ENCODE measurements at places on chromosomes 12 and 14. TPM values are rescaled to one million over a fixed set of nuclear protein-coding genes. Genes with fewer than 3 reads are reported as not detected.

Gene RFLNA
- not detected for total RNA-seq

Gene AHNAK2
- 162 TPM for total RNA-seq

Gene CELA1
- not detected for total RNA-seq

Gene DEGS2
- total RNA-seq = not detected

Gene ZDHHC22
- total RNA-seq = not detected

Gene PLEK2
- 4.1 TPM for total RNA-seq

Gene FOXG1
- 0.29 TPM for total RNA-seq

GRCh38 chr12:96617178-96617577 is 127.8 kb downstream of the CFAP54 start:
- DNase-seq = no peak

- no peak for DNase-seq
Measured at GRCh38 chr14:85865701-85866100, 335.8 kb downstream of the FLRT2 start.

DNA sequence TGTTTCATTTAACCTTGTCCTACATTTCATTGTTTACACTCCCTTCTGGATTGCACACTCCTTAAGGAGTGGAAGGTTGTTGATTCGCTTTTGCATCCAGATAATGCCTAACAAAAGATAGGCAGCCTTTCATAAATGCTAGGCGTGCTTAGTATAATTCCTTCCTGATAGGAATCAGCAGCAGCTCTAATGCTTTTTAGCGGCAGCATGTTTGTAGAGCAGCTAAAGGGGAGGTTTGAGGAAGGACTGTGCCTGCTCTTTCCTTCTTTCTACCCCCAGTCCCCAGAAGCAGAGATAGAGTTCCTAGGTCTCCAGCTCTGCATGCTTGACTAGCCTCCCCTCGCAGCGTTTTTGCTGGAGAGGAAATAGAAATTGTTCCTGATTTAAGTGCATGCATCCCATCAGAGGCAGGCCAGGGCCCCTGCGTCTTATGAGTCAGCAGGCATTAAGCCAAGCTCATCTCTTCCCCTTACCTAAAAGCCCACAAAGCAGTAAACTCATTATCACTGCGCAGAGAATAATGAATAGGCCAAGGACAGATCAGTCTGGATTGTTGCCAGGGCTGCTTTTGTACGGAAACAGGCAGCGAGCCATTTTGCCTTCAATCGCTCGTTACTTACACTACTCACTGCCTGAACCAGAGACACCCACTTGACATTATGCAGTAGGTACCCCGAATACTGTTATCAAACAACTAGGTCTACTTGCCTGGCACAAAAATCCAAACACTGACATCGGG is 14.0 kb upstream of the TBPL2 start:
- peak; percentile 75 for DNase-seq

DNA sequence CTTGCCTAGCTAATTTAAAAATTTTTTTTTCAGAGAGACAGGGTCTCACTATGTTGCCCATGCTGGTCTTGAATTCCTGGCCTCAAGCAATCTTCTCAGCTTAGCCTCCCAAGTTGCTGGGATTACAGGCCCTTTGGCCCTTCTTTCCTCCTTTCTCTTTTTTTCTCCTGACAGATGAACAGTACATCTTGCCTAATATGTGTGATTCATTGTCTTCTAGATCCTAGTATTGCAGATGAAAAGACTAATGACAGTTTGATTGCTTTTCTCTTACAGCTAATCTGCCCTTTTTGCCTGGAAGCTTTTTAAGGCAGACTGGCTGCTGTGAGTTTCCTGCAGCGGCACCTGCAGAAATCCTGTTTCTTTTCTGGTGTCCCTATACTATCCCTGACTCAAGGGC is 12.0 kb downstream of the DEPDC4 start:
- DNase-seq = no peak

GRCh38 chr12:95099270-95099790 is 25.9 kb upstream of the NR2C1 start:
- DNase-seq = no peak

DNA sequence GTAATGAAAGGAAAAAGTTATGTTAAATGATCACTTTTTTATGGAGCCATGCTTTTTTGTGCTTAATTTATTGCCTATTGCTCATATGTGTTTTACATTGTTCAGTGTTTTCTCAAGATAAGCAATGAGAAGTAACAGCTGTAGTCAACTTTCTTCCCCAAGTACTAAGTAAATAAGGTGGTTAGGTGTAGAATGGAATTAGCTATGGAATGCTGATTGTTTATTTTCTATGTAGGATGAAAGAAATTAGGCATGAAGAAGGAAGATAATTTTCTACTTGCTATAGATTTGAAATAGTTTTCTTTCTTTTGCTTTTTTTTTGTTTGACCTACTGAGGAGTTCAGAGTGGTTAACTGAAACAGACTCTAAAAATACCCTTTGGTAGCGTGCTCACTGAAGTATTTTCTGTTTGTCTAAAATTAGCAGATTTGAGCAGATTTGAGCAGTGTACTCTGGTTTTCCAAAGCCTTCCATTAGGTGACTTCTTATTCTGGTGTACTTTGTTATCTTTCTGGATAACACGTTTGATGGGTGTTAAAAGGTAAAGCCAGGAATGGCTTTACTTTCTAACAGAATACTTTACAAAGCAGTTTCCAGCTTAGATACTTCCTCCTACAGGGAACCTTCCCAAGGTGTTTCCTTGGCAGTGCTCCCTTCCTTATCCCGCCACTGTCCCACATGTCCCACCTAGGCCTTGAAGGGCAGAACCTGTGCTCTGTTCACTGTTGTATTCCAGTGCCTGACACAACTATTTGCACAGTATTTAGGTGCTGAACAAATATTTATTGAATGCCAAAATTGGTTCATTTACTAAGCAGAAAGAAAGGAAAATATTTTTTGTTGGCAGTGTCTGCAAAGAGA is 56.0 kb downstream of the RASSF3 start:
- no peak for DNase-seq

DNA sequence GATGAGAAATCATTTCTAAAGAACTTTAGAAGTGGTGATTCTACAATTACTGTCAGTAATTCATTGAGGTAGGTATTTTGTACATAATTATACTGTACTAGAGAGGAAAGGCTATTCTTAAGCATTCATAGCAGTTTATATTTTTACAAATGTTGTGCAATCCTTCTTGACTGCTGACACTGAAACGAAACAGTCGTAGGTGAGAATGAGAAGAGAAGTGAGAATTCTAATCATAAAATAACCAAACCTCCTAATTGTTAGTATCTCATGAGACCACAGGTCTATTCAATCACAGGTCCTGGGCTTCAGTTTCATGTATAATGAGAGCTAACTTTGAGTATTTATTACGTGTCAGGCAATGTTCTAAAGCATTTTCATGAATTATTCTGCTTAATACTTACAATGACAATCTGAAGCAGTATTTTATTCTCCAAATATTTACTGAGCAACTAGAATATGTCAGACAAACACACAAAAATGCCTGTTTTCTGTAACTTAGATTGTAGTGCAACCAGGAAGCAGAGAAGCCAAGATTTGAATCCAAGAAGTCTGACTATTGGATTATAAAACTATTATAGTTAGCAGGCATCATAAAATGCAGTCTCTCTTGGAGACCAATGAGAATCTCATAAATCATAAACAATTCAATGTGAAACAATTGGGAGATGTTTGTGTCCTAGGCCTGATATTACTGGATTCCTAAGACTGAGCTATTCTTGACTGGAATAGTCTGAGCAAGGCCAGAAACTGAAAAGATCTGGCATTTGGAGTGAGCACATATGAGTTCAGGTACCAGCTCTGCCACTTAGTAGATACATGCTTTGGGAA is 24.3 kb downstream of the RERG start:
- no peak for DNase-seq

DNA sequence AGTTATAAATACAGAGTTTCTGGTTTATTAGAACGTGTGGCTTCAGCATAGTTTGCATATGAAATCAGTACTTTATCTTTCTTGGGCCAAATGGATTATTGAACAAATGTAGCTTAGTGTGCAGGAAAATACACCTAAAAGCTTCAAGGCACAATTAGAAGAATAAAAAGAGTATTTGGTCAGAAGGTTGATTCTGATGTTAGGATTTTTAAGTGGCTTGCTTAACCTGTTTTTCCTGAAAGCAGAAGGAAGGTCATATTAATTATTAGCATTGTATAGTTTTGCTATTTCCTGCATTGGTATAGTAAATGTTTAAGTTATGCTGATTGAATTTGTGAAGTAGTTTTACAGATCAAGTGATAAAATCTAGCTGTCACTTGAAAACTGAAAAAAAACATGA is 31.0 kb upstream of the GNS start:
- no peak for DNase-seq

DNA sequence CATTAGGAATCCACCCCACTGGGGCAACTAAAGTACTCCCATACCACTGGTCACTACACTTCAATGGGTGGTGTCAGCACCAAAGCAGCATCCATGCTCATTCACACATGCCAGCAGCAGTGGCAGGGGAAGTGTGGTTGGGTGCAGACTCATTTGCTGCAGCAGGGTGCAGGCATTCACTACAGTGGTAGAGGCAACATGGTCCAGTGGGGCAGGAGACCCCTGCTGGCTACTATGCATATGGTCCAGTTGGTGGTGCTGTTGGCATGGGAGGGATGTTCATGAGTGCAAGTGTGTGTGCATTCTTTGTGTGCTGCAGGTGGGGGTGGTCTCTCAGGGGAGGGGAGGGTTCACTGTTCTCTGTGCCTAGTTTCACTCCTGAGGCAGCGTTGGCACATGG is 908.4 kb upstream of the NOVA1 start:
- no peak for DNase-seq

DNA sequence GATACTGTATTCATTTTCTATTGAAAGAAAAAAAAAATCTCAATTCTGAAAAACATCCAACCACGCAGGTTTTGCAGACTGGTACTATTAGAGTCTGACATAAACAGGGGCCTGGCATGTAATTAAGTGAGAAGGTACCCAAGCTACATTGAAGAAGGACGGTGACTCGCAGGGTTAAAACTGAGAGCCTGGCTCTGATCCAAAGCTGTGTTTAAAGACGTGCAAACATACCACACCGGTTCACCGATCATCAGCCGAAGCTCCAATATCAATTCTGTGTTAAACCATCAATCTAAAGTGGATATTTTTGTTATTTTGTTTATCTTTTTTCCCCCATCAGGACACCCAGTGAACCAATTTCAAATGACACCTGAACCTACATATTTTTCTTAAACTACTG is 108.1 kb upstream of the DIO3 start:
- no peak for DNase-seq

DNA sequence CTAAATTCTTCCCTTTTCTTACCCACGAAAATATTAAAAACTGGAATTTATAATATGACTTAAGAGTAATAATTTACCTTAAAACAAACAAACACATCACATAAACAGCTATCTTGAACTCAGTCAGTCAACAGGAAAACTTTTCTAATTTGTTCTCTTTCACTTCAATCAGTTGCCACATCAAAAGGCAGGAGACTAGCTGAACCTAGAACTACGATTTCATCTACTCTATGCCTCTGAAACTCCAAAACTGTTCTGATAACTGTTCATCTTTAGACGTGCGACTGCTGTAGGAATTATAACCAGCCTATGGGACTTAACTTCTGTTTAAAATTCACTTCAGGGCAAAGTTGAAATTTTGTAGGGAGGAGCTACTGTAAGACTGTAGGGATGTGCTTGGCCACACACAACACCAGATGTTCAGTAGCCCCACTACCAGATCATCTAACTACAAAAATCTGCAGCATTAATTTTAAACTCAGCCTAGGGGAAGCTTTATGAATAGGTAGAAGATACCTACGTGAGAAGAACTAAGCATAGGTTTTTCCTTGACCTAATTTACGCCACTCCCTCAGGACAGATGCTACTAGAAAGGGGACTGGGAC is 7.6 kb upstream of the RAD51AP1 start:
- no peak for DNase-seq

DNA sequence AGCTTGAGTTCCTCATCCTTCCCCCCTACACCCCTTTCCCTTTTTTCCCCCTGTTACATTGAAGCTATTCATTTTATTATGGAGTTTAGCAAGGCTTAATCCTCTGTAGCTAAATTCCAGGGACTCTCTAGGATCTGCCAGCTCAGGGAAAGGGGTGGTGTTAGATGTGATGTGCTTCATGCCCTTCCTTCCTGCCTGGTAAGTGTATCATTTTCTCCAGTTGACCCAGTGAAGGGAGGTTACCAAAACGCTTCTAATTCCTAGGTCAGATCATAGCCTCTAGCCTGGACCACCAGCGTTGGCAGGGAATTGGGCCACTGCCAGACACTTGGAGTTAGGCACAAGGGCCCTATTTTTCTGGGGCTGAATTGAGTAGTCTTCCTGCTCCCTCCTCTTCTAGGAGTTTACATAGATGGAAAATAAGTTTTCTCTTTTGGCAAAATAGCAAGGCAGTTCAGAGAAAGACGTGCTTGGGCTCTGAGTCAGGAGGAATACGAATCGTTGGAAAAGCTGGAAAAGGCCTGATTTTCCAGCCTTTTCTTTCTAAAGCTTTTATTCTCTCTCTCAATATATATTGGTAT is 88.3 kb downstream of the NPAS3 start:
- DNase-seq = no peak

DNA sequence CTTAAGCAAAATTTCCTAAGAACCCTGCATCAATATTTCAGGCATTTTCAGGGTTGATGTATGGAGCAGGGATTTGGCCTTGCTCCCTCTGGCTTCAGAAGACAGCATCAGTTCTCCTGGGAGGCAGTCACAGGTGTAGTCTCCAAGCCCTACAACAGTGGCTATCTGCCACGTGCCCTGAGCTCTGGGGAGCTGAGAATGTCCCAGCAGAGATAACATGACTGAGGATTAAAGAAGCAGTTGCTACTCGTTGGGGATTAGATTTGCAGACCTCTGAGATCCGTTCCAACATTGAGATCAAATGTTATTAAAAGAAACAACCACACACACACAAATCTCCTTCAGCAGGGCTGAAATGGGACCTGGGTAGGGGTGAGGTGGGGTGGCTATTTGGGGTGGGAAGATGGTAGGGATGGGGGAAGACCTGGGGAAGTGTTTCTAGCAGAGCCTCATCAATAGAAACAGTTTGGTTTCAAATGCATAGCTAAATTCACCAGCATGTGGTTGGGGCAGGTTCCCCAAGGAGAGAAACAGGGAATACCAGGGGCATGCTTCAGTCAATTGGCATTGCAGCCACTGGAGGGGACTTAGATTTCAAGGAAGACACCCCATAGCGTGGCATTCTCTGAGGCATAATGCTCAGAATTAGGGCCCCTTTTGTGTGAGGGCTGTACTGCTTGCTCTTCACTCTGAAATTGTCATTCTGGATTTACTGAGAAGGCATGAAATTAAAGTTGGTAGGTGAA is 15.2 kb upstream of the FAM234B start:
- DNase-seq = no peak

GRCh38 chr14:92491782-92492181 is 21.8 kb upstream of the RIN3 start:
- DNase-seq = no peak

- no peak for DNase-seq
Measured at GRCh38 chr12:131784909-131785762, 43.1 kb upstream of the MMP17 start.
